ENCODE measurements at places on chromosomes 7 and 10. TPM values are rescaled to one million over a fixed set of nuclear protein-coding genes. Genes with fewer than 3 reads are reported as not detected.

LRIT1 gene
- not detected for total RNA-seq

SEMA3C gene
- 91.3 TPM for total RNA-seq

GRCh38 chr7:147413557-147413870 lies 1177.1 kb upstream of the C7orf33 start:
- no peak for DNase-seq

HMX3 gene
- total RNA-seq = not detected

AKR1B15 gene
- total RNA-seq = not detected

DNA sequence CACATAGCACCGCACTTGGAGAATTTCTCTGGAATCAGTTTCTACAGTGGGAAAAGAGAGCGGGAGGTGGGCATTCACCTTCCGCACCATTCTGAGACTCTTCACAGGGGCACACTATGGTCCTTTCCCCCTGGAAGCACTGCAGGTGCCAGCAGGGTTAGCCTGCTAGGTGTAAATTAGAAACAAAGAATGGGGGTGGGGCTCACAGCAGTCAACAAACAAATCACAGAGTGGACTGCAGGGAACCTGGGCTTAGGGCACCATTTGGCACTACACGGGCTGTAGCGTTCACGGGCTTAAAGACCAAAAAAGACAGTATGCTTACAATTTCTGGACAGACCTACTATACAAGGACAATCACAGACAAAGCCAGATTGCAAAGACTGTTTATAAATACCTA lies 8.0 kb upstream of the PKD1L1 start:
- no peak for DNase-seq

GRCh38 chr10:72796042-72796441 lies 97.5 kb upstream of the OIT3 start:
- no peak for DNase-seq

DNA sequence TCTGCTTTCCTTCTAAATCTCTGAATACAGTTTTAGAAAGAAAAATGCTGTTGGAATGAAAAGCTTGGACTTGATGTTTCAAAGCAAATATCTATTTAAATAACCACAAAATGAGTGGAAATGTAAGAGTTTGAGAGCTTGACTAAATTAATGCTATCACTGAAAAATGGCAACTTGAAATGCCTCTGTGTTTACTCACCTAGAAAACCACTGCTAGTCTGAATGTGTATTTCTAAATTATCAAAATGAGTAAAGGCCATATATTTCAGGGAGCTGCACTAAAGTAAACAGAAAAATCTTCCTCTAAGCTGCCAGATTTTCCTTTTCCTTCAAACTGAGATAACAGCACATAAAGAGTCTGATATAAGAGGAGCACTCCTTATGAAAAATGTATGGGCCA lies 87.9 kb downstream of the DPY19L1 start:
- no peak for DNase-seq

NRP1 gene
- total RNA-seq = 100 TPM

GRCh38 chr7:120856621-120857352 lies 1.2 kb downstream of the TSPAN12 start:
- DNase-seq = peak; percentile 74

ZNF727 gene
- not detected for total RNA-seq

NUTM2E gene
- 0.86 TPM for total RNA-seq

OR2A5 gene
- total RNA-seq = not detected

GRCh38 chr7:22681312-22681711 lies 45.7 kb upstream of the IL6 start:
- no peak for DNase-seq

DNA sequence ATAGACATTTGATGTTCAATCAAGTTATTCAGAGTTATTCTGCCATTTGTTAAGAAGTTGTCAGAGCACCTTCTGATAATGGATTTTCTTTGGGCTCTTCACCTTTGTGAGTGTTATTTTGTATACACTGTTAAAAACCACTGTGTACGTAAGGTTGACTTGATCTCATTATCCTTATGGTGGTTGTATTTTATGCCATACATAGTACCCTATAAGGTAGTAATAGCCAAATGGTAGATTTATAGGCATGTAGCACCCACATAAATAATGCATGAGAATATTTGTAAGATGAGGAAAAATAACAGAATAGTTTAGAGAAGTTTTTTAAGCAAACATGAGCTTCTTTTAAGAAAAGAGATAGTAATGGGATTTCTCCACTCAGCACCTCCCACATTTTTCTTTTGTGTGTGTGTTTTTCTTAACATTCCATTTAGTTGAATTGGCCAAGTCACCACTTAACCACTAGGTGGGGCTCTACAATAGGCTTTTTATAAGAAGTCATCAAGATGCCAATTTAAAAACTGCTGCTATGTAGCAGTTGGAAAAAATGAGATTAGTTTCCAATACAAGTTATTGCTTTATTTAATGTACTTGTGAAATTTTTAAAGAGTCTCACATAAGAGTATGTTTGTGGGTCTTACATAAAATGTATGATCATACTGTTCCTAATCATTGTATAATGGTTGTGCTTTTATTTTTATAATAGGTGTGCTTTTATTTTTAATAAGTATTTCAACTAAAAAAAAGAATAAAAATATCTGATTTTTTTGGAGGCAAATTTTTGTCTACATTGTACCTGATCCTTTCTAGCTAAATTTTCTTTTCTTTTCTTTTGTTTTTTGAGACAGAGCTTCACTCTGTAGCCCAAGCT lies 41.1 kb upstream of the STMP1 start:
- no peak for DNase-seq

VSIR gene
- 0.29 TPM for total RNA-seq

- DNase-seq = no peak
Observed at GRCh38 chr7:87100326-87100725, 40.9 kb upstream of the ELAPOR2 start.

Data from glutamatergic neuron (in vitro differentiated cells).